GM23338 (cell line): ENCODE measurements at places on chromosomes 5 and 9.

- no peak for DNase-seq
Observed at GRCh38 chr5:3862906-3863305, 267.3 kb downstream of the IRX1 start.

DNA sequence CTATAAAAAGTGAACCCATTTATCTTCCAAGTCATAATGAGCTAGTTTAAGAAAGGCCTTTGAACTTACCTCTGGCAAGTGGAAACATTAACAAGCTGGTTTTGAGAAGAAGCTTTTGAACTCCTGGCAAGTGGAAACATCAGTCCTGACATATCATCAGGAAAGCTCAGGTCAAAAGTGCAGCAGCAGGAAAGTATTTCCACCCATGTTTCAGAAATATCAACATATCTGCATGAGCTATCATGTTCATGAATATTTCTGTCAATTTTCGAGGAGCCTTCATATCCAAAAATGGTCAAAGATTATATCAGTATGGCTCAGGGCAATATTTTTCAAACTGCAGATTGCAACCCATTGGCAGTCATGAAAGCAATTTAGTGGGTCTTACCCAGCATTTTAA is 133.9 kb downstream of the PLK2 start:
- DNase-seq, result no peak

DNA sequence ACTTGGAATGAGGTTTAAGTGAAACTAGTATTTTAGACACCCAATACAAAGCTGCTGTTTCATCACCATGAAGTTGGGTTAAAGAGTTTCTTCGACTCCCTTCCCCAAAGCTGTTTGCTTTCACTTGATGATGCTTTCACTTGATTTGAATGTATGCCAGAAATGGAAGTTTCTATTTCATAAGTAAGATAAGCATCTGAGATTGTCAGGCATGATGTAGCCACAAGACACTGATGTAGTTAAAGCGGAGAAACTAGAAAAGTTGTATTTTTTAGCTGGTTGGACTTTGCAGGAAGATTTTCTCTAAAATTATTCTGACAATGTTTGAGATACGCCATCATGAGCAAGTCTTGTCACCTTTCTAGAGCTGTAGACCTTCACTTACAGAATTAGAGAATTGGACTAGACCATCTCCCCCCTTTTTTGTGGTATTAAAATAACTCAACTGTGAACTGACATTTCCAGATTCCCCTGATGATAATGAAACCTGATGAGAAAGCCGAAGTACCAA is 20.0 kb downstream of the MOCS2 start:
- no peak for DNase-seq

GRCh38 chr5:103211576-103212561 is 46.7 kb upstream of the MACIR start:
- DNase-seq, result no peak

DNA sequence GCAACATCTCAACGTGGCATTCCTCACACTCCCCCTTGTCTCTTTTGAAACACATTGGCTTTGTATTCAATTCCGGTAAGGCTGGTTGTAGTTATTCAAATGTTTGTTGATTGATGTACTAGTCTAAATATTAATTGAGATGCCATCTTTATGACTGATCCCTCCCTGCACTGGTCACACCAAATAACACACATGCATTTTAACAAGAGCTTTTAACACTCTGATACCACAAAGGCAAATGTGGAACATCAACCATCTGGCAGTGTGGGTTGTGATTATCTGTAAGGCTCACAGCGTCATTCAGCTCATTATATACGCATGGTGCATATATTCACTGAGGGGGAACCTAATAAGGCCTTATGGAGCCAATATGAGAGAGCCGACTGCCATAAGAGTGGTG is 305.0 kb downstream of the TENT4A start:
- no peak for DNase-seq

DNA sequence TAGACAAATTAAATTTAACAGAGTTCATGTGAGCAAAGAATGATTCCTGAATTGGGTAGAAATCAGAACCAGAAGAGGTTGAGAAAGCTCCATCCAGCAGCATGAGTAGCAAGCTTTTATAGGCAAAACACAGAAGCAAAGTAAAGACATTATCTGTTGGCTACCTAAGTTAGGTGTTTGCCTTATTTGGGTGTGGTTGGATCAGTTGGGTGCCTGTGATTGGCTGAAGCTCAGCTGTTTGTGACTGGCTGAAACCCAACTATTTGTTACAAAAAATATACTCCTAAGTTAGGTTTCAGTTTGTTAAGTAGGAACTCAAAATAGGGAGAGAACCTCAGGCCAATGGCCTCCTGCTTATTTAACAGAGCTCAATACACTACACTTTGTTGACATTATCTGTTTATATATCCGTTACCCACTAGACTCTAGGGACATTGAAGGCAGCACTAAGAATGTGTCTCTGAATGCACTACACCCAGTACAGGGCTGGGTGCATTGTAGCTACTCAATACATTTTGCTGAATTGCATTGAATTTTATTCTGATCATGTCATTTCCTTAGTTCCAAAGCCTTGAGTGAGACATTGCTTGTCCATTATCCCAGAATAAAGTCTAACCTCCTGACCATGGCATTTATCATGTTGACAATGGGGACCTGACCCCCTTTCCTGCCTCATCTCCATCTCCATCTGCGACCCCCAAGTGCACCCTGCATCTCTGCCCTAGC is 98.7 kb downstream of the CCDC192 start:
- DNase-seq, result no peak

GRCh38 chr9:4939118-4939561 is 45.9 kb upstream of the JAK2 start:
- no peak for DNase-seq

DNA sequence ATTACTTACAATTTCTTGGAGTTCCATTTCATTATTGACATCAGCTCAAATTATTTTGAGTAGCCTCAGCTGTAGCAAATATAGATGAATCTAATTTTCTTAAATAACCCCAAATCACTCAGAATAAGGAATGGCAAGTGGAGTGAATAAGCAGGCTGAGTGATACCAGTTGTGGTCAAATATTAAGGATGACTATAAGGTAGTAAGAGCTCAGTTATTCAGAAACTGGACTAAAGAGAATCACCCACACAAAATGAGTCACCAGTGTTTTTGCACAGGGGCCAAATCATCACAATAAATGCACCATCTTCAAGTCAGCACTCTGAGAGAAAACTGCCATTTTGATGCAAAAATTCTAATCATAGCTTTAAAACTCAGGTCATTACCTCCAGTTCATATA is 128.9 kb upstream of the TARS1 start:
- no peak for DNase-seq

- DNase-seq, result no peak
Observed at GRCh38 chr5:35823347-35824098, 33.2 kb upstream of the IL7R start.

- no peak for DNase-seq
Observed at GRCh38 chr5:148961261-148962199, 101.3 kb downstream of the SH3TC2 start.

- no peak for DNase-seq
Observed at GRCh38 chr9:89891221-89891590, 286.4 kb downstream of the GADD45G start.

DNA sequence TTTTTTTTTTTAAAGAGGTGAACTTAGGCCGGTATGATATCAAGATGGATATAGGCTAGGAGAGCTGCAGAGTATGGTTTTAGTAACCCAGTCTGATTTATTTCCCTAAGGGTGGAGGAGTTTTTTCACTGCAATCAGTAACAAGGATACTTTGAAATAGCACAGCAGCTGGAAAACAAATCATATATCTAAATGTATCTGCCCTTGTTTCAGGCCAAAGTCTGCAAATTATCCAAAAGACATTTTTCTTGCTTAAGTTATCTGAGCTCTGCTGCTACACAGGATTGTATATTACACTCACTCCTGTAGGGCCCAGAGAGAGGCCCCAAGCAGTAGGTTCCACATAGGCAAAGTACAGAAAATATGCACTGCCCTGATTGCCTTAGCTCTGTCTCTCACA is 222.4 kb downstream of the NTRK2 start:
- DNase-seq, result no peak

- peak; percentile 25 for DNase-seq
Observed at GRCh38 chr9:119318371-119318770, 50.9 kb downstream of the BRINP1 start.

- no peak for DNase-seq
Observed at GRCh38 chr9:105331160-105331559, 86.7 kb downstream of the SLC44A1 start.

- no peak for DNase-seq
Observed at GRCh38 chr9:134366223-134367031, 40.2 kb downstream of the RXRA start.

DNA sequence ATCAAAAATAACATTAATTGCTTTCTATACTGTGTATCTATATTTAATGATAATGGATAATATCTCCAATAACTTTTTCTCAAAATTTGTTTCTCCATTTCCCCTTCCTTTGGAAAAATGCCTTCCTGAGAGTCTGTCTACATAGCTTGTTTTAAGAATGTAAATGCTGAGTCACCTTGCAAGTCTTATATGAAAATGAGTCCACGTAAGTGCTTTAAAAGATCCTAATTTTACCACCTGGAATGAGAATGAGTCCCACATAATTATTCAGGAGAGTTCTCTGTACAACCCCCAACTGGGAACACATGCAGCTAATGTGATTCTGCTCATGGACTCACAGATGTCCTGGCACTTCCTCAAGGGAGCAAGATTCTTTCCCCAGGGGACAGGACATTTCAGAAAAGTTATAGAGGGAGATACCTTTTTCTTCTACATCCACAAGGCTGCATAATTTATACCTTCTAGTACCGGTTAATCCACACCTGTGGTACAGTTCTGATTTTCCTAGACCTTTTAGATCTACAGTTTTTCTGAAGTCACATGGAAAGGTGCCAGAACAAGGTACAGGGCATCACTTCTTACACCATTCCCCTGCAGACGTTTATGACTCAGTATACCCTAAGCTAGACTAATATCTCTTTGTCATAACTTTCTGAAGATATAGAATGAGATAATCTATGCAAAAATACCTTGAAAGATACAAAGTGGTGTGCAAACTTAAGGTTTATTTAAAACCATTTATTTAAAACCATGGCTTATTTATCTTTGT is 314.1 kb downstream of the CETN3 start:
- DNase-seq, result no peak

DNA sequence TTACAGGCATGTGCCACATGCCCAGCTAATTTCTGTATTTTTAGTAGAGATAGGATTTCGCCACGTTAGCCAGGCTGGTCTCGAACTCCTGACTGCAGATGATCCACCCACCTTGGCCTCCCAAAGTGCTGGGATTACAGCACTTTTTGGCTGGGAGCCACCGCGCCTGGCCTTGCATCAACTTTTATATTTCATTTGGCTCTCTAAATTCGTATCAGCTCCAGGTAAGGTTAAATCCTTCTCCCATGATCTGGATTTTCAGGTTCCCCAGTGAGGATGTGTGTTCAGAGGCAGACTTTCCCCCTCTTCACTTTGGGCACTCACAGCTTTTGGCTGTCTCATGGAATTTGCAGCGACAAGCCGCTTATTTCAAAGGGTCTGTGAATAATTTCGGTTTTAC is 16.8 kb upstream of the RNF38 start:
- DNase-seq, result no peak

GRCh38 chr5:171405615-171406014 is 13.8 kb upstream of the FGF18 start:
- DNase-seq, result peak; percentile 61

DNA sequence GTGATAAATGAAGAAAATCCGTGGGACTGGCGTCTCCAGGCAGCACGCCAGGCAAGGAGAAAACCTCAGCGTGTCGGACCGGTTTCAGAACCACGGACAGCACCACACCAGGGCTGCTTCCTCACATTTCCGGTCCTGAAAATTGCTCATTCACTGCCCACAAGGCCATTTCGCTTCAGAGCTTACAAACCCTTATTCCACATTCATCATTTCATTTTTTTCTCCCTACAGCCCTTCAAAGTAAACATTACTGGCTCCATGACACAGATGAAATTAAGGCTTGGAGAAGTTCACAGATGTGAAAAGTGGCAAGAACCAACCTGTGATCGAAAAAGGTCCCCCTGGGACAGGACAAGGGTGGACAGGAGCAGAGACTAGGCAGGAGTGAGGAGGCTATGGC is 1.5 kb upstream of the GPRIN1 start:
- peak; percentile 87 for DNase-seq

GRCh38 chr9:95809686-95810085 is 65.8 kb upstream of the ERCC6L2 start:
- no peak for DNase-seq

- no peak for DNase-seq
Observed at GRCh38 chr9:80025131-80025530, 453.4 kb downstream of the TLE4 start.

DNA sequence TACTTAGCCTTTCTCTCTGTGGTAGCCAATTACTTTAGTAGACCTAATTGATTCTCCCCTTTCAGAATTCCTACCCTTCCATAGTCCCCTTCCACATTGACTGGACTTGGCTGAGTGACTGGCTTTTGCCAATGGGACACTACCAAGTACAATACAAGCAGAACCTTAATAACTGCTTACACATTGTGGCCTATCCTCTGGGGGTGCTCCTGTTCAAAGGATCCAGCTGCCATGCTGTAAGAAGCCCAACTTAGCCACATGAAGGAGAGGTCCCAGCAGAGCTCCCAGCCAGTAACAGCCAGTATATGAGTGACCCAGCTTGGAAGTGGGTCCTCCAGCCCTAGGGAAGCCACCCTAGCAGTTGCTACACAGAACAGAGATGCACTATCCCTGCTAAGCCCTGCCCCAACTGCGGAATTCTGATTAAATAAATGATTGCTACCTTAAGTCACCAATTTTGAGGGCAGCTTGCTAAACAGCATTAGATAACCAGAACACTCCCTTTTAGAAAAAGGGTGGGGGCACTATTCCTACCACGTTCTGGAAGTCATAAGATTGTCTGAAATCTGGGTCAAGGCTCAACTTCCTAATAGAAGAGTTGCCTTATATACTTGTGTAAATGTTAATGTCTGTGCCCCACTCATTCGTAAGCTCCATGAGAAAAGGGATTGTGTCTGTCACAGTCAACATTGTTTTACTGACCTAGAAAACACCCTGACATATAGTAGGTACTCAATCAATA is 11.1 kb upstream of the APTX start:
- DNase-seq, result no peak

DNA sequence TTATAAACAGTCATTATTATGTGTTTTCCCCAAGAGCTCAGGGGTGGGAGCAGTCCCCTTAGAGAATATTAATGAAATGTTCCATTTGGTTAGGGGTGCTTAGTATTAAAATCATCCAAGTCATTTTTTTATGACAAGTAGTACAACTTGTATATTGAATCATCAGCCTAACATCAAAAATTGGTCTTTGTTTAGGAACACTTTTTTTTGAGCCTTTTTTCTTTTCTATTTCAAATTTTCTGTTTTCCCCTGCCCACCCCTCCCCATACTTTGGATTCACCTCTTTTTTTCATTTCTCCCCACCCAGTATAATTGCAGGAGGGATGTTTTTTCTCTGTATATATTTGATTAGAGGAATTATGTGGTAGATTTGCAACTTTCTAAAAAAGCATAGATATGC is 25.8 kb downstream of the RBM27 start:
- no peak for DNase-seq

- DNase-seq, result no peak
Observed at GRCh38 chr5:128791312-128791711, 174.0 kb upstream of the SLC27A6 start.

GRCh38 chr9:135586601-135587109 is 25.1 kb downstream of the PAEP start:
- no peak for DNase-seq
